ELF-1 (cell line): ENCODE measurements at places on chromosomes 5 and 9.

DNA sequence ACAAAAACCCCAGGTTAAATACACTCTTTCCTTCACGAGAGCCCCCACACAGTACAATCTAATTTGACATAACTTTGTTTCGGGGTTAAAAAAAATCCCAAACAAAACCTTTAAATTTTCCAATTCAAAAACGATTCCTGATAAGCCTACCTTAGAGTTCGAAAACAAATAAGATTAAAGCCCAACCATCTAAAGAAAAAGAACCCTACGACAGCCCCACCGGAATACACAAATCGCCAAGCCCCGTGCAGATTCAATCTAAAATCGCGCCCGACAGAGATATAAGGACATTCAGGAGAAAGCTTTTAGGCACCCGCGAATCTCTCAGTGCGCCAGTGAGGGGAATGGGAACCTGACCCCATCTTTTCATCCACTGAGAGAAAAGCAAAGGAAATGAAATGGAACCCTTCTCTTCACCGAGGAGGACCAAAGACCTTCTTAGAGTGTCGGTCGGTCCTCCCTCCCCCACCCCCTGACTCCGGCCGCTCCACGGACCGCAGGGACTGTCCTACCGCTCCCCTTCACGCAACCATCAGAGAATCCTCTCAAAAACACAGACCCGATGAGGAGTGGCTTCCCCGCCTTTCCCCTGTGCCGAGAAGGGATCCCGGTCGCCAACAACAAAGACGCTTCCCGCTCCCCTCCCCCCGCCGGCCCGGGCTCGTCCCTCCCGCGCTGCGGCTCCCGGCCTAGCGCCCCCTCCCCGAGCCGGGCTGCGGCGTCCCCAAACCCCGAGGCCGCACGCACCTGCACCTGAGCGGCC lies 925 bp downstream of the ABHD17B start:
- DNase-seq: peak; percentile 60

DNA sequence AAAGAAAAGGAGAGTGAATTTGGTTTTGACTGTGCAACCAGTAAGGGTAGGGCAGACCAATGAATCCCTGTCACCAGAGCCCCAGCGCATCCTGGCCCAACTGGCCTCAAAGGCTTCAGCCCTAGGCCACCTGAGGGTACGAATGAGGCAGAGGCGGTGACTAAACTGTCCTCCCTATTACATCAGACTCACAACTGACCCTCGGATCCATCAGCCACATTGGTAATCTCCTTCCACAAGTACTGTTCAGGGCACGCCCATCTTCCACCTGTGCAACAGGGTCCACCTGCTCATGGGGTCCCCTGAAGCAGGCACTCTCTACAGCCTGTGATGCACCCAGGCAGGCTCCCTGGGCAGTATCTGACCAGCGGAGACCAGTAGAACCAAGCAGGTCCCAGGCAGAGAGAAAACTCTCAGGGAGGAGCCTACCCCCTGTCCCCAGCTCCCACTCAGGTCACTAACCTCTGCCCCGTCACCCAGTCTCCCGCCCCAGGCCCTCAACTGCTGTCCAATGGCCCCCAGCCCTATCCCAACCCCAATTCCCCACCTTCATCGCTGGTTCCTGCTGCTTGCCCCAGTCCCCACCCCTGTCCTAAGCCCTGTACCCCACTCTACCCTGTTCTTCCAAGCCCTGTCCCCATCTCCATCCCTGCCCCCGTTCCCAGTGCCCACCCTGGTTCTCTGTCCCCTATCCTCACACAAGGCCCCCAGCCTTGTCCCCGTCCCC lies 904 bp downstream of the EDF1 start:
- no peak for DNase-seq

- no peak for DNase-seq
Observed at GRCh38 chr9:105067895-105068580, 140.1 kb upstream of the ABCA1 start.

DNA sequence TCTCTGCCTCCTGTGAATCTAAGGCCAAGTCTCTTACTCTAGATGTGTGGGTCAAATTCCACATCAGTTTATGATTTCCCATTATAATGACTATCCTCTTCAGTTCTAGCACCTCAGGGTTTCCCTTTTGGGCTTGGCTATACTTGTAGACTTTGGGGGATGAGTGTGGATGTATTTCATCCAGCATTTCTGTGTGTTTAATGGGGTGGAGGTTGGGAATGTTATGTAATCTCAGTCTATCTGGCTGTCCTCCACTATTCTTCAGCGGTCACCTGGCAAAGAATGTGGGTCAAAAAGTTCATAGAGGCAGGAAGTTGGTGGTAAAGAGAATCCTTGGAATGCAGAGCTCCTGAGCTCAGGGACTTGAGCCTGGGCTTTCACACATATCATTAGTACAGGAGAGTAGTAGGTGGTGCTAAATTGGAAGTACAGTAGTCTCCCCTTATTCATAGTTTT lies 64.9 kb downstream of the CFAP95 start:
- no peak for DNase-seq

GRCh38 chr5:146249801-146250200 lies 46.4 kb downstream of the RBM27 start:
- DNase-seq: no peak

DNA sequence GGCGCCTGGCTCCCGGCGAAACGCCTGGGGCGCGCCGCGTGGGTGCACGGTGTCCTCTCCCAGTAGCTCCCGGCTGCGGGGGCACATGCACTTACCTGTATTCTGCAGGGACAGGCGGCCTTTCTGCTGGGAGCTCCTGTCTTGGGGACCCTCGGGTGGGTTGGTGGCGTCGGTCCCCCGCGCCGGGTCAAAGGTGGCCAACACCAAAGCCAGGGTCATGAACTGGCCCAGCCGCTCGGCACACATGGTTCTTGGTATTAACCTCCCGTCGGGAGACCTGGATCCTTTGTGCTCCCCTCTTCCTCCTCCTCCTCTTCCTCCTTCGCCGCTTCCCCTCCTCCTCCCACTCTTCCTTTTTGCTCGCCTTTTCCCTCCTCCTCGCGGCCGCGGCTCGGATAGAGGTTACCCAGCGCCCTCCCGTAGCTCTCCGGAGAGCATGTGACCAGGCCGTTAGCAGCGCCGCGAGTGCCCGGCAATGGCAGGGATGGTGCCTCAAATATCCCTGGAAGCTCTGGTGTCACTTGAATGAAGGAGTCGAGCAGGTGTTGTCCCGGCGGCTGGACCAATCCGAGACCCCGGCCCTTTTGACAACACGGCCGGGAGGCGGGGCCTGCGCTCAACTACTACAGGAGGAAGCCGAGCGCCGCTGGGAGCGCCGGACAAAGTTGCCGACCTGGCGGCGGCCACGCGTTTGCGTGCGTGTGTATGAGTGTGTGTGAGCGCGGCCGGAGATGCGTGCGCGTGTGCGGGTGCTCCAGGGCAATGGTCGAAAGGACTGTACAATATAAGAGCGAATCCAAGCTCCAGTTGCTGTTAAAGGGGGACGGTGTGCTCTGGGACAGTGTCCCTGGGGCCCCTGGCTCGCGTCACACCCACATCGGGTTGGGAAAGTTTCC lies at the start of gene STC2:
TSS of gene STC2 (minus strand) at position 467 of the 896 bp plus-strand sequence. CDS start at position 246, 221 bp downstream.
- DNase-seq: peak; percentile 98
